ENCODE measurements at places on chromosomes 7 and 10.

DNA sequence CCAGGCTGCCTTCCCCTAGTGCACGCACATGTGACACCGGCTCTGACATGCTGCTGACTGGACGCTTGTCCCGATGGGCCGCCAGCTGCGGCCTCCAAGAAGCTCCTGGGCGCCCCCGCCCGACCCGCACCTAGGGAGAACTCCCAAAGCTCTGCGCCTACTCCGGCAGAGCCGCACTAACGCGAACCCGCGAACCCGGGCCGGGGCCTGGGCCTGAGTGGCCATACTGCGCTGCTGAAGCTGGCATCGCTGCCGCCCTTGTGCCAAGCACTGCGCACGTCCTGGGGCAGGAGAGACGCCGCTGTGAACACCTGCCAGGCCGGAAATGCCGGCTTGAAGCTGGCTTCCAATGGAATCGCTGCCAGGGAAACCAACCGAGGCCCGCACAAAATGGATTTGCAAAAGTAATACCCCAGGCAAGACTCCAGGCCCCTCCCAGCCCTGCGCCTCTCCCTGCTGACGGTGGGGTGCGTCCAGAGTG is 85.1 kb downstream of the WASHC2A start:
- DNase-seq = no peak

GRCh38 chr10:36531621-36532020 is 593.8 kb upstream of the ANKRD30A start:
- DNase-seq = no peak

GRCh38 chr10:93992400-93993030 is 1.2 kb upstream of the PLCE1 start:
- DNase-seq = no peak

- no peak for DNase-seq
Measured at GRCh38 chr10:45199205-45199740, 116.1 kb downstream of the OR13A1 start.

DNA sequence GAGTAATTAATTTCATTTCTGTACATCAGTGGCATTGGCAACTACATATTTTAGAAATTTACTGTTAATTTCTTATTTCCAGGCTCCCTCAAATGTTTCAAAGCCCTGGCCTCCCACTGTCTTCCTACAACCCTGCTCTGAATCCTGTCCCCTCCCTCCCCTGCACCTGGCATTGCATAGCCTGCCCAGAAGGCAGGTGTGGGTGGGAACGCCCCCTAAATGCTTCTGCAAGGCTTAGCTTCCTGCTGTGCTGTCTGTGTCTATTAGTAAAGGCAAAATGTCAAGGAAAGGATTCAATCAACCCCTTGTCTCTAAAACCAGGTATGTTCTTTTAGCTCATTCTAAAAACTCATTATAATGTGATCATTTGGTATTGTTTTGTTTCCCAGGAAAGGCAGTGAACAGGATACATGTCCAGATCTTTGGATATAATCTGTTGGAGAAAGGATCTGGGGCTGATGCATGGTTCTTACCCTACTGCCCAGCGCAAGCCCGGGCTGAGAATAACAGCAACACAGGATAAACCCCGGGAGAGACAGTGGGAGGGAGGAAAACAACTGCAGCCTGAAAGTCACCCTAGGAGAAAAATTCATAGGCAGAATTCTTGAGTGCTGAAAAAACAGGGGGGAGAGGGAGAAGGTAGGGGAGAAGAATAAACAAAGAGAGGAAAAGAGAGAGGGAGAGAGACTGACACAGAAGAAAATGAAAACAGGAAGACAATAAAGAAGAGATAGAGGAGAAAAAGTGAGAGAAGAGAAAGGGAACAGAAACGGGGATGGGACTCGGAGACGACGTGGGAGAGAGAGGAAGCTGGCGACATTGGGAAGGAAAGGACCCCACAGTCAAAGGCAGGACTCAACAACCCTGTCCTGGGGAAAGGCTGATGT is 589 bp downstream of the ZNF488 start:
- DNase-seq = no peak
